ENCODE measurements at places on chromosomes 6 and 20. TPM values are rescaled to one million over a fixed set of nuclear protein-coding genes. Genes with fewer than 3 reads are reported as not detected.

DNA sequence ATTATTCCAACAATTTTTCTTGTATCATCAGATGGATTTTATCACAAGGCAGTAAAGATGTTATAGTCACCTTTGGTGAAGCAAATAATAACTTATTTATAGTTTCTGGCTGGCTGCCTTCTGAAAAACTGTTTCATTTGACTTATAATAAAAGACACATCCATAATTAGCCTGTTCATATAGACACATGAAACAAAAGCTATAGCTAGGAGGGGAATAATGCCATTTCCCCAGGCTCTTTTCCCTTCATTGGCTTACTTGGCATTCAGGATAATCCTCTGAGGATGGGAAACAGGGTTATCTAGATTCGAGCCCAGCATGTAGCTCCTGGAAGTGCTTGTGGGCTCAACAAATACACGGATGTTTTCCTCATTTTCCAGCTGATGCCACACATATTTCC is 17.5 kb downstream of the MMP24 start:
- DNase-seq = no peak

GRCh38 chr6:27758491-27758890 is 153.7 kb downstream of the OR2B2 start:
- DNase-seq = no peak

GRCh38 chr6:81683912-81684311 is 68.6 kb downstream of the TENT5A start:
- DNase-seq = no peak

HRH3 gene
- total RNA-seq = not detected

- DNase-seq = no peak
Measured at GRCh38 chr6:40804905-40805304, 217.7 kb upstream of the LRFN2 start.

DNA sequence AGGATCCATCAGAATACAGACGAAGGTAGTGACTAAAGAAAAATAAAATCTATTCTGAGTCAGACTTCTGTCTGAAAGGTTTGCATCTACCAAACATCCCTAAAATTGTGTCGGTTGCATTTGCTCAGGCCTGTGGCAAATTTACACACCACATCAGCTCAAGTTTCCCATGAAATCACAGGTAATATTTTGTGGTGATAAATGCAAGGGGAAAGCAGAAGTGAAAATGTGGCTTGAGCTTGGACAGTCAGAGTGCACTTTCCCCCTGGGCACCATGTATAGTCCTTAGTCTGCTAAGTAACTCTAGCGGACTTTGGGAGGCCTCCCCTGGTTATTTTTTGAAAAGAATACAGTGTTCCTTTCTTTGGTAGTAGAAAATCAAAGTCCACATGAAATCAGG is 159.1 kb downstream of the PKHD1 start:
- DNase-seq = no peak

- no peak for DNase-seq
Measured at GRCh38 chr6:85041376-85041775, 277.0 kb upstream of the TBX18 start.

GRCh38 chr6:28003661-28004060 is 46.6 kb downstream of the OR2B6 start:
- no peak for DNase-seq

GRCh38 chr20:24439737-24440387 is 29.6 kb upstream of the SYNDIG1 start:
- no peak for DNase-seq

GRCh38 chr20:878511-879307 is 37.4 kb downstream of the ANGPT4 start:
- DNase-seq = no peak

DNA sequence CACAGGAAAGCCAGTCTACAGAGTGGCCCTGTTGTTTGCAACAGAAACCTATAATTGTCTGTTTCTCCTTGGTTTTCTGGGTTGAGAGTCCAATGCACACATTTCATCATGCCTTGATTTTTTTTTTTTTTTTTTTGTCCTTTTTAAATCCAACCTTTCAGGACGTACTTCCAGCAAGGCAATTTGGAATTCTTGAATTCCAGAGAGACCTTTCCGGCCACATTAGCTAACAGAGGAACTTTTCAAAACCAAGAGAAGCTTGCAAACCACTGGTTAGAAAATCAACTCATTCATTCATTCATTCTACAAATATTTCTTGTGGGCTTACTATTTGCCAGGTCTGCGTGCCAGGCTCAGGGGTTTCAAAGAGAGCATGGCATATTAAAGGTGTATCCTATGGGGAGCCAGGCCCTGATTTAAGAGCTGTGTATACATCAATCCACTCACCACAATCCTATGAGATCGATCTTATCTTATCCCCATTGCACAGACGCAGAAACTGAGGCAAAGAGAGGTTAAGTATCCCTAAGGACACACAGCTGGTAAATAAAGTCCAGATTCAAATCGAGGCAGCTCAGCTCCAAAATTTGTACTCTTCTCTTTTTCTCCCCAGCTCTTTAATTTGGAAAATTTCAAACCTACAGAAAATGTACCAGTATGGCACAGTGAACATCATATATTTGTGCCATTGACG is 43.0 kb downstream of the EYA2 start:
- no peak for DNase-seq

DNA sequence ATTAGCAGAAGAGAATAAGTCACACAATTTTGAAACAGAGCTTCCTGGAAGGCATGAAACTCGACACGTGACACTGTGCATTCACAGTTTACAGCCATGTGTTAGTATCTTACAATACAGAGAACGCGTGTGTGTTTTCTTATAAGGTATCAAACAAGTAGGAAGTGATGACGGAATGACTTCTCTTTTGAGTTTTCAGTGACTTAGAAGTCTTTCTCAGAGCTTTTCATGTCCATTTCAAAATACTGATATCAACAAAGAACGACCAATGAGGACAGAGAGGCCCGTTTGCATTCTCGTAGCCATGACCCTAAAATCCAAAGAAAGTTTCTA is 36.6 kb upstream of the DUSP22 start:
- no peak for DNase-seq

- no peak for DNase-seq
Measured at GRCh38 chr20:47676219-47676721, 109.0 kb downstream of the SULF2 start.

WFDC10B gene
- not detected for total RNA-seq

SLPI gene
- 431 TPM for total RNA-seq

- DNase-seq = no peak
Measured at GRCh38 chr20:17590245-17590644, 20.4 kb downstream of the DSTN start.

DNA sequence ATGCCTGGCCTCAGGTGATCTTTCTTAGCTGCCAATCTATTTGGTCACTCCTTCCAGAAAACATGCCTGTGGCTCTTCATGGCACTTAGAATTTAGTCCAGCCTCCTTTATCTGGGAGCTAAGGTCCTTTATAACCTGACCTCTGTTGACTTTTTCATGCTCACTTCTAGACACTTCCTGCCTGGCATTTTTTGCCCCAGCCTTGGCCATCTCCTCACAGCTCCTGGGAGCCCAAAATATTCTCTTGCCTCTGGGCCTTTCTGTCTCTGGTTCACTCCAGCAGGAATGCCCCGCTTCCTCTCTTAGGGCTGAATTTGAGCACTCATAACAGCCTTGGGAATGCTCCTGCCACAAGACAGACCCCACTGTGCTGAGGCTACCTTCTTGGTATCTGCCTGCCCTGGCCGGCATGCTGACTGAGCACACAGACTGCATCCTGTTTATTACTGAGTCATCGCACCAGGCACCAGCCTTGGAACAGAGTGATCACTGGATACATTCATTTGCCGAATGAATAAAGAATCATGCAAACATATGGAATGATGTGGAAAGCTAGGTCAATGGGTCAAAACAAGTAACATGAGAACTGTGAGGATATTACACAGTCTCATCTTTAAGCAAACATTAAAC is 5.8 kb upstream of the EEF1E1 start:
- DNase-seq = no peak

GRCh38 chr20:51335329-51335841 is 207.1 kb downstream of the NFATC2 start:
- no peak for DNase-seq

DNA sequence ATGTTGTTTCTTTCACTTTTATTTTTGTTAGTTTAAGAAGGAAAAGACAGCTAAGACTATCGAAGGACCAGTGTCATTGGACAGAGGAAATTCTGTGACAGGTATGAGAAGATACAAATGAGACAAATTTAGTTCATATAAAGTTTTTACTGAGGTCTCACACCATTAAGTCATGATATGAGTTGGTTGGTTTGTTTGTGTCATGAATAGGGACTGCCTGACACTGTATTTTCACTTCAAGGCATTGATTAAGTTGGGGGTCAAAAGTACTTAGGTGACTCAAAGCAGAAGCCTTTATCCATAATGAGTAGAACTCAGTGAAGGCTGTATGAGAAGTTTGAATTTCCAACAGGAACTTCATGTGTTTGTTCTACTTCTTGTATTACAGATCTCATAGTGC is 21.3 kb upstream of the HIVEP2 start:
- no peak for DNase-seq

PPP1R14C gene
- 23.8 TPM for total RNA-seq

ECT2L gene
- total RNA-seq = not detected

DNA sequence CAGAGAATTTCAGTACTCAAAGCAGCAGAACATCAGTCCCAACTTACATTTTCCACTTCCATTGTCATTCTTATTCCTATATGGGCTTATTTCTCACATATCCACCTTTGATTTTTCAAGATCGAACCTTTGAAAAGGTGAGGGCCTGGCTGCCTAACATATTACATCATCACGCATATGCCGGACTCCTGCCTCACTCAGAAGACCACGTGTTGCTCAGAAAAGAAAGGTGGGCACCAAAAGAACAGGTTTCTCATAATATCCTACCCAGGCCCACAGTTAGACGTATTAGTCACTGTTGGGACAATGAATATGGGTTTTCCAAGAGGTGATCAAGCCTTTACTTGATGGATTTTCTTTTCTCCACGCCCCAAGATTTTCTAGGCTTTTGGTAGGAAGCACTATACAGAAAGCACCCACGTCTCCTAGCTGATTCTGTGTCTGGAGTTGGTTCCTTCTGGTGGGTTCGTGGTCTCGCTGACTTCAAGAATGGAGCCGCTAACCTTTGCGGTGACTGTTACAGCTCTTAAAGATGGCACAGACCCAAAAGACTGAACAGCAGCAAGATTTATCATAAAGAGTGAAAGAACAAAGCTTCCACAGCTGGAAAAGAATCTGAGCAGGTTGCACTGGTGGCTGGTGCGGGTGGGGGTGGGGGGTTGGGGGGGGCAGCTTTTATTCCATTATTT is 168.9 kb downstream of the ATXN1 start:
- DNase-seq = no peak

ARFGEF3 gene
- total RNA-seq = 2.2 TPM

DNA sequence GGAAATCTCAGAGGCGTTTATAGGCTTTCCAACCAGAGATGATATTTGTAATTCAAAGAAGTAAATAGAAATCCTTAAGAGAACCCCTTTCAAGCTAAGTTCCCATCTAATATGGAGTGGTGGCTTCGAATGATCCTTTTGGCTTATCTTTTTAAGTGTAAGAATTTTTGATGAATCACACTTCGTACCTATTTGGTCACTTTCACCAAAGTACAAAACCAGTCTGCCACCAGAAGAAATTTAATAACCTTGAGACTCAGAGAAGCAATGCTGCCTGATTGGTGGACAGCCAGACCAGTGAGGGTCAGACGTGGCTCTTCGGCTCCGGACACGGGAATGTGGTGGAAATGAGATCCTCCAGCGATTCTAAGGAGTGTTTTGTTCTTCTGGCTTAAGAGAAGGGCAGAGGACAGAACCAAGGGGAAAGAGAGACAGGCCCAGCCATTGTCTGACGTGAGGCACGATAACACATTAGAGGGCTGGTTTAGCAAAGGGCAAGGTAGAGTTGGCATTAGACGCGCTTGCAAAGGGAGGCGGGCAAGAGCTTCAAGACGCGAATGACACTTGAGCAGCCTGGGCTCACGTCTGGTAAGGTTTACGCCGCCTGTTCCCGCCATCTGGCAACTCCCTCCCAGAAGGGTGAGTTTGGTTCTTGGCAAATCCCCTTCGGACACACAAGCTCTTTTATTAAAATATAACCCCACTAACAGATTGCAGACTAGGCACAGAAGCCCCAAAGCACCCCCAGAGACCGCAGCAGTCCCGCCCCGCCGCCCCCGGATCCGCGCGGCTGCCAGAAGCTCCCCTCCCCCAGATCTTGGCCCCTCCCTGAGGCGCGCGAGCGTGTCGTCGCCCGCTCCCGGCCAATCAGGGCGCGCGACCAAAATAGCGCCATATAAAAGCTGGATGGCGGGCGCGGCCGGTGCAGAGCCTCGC is 50.0 kb upstream of the EZR start:
- no peak for DNase-seq

- no peak for DNase-seq
Measured at GRCh38 chr6:118401325-118401975, 146.6 kb upstream of the PLN start.

PACRG gene
- not detected for total RNA-seq

RALY gene
- 123 TPM for total RNA-seq

DNA sequence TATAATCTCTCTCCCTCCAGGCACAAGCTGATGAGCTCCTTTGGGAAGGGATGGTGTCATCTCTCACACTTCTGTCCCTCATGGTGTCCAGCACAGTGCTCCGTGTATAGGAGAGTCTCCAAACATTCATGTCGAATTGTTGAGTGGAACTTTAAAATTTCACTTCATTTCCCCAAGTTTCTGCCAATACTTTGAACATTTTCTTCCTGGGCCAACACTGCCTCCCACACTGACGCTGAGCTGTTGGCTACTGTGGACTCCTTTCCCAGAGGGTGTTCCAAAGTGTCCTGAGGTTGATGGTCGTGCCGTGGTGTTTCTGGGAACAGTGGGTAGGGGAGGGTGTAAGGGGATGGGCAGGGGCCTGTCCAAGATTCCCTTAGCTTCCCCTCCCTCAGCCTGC is 122.7 kb downstream of the TIAM2 start:
- no peak for DNase-seq

DNA sequence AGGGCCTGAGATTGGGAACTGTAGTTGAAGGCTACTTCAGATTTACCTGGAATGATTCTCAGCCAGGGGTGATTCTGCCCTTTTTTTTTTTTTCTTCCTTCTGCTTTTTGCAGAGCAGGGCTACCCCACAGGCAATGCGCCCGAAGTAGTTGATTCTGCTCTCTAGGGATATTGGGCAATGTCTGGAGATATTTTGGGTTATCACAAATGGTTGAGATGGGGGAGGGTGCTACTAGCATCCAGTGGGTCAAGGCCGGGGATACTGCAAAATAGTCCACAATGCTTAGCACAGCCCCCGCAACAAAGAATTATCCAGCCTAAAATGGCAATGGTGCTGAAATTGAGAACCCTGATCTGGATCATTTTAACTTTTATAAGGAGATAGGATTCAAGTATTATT is 71.2 kb upstream of the ZMYND8 start:
- no peak for DNase-seq

- no peak for DNase-seq
Measured at GRCh38 chr20:6942266-6942665, 174.8 kb downstream of the BMP2 start.

DNA sequence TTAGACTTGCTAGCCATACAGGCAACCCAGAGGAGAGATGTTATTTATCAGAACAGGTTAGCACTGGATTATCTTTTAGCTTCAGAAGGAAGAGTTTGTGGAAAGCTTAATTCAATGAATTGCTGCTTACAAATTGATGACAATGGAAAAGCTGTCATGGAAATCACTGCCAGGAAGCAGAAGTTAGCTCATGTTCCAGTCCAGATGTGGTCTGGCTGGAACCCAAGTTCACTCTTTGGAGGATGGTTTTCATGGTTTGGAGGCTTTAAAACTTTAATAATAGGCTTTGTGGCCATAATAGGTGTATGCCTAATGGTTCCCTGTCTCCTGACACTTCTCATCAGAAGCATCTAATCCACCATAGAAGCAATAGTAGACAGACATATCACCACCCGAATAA is 699.0 kb downstream of the PHF3 start:
- DNase-seq = no peak

CPXM1 gene
- total RNA-seq = 19.4 TPM

EBF4 gene
- total RNA-seq = 23.1 TPM
